ENCODE measurements at places on chromosomes 4 and X.

DNA sequence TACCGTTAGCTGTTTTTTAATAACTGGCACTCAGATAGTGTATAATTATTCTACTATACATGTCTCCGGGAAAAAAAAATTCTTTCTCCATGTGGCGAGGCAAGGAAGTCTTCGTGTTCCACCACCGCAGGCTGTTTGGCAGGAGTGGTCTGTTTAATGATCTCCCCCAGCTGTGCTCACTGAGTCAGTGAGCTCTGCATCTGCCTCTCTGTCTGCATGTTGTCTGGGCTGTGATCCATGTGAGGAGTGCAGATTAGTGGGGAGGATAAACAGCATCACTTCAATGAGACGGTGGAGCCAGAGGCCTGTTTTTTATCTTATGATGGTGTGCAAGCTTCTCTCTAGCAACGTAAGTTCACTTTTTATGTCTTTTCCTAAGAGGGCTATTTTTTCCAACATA lies 69.8 kb downstream of the RPS3A start:
- no peak for DNase-seq

DNA sequence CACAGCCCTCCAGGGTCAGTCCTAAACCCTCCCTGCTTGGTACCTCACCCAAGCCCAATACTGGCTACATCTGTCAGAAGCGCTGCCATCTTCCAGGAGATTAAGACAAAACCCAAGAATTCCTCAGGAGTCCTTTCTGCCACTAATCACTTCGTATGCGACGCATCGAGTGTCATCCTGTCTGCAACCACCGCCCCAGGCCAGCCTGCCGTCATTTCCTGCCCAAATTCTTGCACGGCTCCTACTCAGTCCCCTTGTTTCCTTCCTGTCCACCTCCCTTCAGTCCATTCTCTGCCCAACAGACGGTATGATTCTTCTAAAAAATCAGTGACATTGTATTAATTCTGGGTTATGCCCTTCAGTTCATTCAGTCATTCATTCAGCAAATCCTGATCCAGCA lies 113.6 kb downstream of the NFKB1 start:
- peak; percentile 52 for DNase-seq

DNA sequence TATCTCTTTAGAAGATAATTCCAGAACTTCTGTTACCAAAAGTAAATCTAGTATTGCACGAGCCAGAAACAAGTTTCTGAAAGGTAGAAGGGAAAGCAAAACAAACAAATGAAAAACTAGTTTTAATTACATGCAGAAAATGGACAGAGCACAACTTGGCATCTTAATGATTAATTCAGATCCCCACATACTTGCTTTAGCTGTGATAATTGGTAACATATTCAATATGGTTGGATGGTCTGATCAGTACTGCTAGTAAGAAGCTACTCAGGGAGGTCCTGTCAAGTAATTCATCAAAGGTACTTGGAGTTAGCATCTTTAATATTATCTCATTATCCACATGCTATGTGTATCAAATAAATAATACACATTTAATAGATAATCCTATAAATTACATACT lies 204.3 kb downstream of the TRAM1L1 start:
- no peak for DNase-seq

- no peak for DNase-seq
Observed at GRCh38 chrX:51795136-51795535, 51.9 kb downstream of the GSPT2 start.

GRCh38 chrX:154791467-154791866 lies 13.8 kb downstream of the MPP1 start:
- DNase-seq = no peak

DNA sequence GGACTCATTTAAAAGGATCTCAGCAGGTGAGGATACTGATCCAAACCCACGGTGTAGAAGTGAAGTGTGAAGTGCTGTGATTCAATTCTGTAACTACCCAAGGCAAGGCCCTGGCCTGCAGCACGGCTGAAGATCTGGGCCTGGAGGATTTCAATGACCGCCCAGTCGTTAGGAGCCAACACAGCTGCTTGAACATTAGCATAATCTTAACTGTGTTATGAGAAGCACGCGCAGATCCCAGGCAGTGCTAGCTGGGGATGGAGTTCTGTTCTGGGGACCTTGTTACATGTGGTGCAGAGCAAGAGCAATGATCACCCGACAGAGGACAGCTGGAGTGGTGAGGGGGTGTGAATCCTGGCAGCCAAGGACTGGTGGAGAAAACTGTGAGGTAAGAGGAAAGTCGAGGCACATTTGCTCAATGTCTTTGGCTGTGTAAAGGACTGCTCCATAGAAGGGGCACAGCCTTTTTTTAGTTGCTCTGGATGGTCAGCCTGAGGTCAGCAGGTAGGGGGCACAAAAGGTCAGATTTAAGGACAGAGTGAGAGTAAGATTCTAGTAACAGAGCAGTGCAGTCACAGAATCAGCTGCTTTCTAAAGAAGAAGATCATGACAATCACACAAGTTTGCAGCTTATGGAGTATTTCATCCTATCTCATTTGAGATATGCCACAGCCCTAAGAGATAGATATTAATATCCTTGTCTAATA lies 181.8 kb downstream of the DCLK2 start:
- no peak for DNase-seq

DNA sequence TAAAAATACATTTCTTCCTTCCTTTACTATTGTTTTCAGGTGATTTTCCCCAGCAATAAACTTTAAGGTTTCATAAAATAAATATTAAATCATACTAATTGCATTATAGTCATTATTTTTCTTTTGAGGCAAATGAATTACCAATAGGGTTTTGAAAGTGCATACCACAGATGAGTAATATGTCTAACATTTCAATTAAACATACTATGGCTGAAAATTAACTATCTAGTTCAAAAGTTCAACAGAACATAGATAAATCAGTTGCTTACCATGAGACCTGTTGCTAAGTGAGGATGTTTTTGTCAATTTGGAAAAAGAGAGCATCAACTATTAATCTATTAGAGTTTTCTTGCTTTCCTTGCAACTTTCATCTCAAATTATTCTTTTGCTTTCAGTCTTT lies 35.0 kb downstream of the NPY5R start:
- no peak for DNase-seq

DNA sequence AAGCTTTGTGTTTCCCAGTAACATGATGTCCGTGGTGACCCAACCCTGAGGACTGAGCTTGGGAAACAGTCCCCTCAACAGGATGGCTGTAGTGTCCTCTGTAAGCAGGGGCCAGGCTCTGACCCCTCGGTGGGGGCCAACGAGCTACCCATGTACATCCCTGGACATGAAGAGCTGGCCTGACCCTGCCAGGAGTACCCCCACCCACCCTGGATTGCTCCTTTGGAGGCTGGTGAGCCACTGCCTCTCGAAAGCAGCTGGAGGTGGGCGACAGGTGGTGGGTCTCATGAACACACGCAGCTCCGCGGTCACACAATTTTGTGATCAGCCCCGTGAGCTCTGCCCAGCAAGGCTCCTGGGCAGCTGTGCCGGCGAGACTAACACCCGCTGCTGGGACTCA lies 33.5 kb downstream of the NSG1 start:
- no peak for DNase-seq

GRCh38 chrX:9204560-9204959 lies 170.6 kb upstream of the FAM9B start:
- no peak for DNase-seq

DNA sequence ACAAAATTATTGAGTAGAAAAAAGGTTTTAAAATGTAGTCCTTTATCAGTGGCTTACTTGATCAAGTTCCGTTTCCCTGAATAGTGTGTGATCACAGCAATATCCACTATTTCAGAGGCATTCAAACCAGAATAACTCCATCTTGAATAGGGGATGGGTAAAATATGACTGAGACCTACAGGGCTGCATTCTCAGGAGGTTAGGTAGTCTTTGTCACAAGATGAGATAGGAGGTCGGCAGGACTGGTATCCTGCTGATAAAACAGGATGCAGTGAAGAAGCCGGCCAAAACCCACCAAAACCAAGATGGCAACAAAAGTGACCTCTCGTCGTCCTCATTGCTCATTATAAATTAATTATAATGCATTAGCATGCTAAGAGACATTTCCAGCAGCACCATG lies 24.7 kb downstream of the TSPAN6 start:
- no peak for DNase-seq

- DNase-seq = no peak
Observed at GRCh38 chrX:101408532-101408841, 465 bp downstream of the HNRNPH2 start.

GRCh38 chr4:188984518-188984917 lies 845.3 kb downstream of the TRIML1 start:
- DNase-seq = no peak

DNA sequence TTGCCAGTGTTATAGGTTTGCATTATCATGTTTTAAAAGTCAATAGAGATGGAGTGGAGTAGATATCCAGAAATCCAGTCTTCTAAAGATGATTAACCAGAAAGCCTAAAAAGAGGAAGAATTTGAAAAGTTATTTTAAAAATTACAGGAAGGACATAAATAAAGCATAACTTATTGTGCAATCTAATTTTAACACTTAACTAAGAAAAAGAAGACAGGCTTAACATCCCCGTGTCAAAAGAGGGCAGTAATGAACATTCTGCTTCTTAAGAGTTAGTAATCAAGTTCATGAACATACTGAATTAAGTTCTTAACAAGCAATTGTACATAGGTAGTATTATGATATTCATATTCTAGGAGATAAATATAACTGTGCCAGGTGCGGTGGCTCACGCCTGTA lies 39.3 kb downstream of the ELF2 start:
- DNase-seq = no peak

DNA sequence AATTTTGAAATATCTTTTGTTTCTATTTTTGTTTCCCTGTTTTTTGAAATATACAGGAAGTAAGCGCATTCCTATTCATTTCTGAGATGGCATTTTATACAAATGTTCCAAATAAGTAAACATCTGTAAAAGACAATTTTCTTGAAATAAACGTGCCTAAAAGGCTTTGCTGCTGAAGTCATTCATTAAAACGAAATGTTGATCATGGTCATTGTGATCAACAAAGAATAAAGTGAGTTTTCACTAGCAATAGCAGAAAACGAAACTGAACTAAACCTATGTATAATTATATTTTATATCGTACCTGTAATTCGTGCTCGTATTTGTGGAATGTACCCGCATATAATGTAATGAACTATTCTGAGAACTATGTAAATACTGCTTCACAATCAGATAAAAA lies 221.2 kb downstream of the MGST2 start:
- DNase-seq = no peak

GRCh38 chr4:105196523-105197145 lies 50.0 kb downstream of the TET2 start:
- DNase-seq = no peak

DNA sequence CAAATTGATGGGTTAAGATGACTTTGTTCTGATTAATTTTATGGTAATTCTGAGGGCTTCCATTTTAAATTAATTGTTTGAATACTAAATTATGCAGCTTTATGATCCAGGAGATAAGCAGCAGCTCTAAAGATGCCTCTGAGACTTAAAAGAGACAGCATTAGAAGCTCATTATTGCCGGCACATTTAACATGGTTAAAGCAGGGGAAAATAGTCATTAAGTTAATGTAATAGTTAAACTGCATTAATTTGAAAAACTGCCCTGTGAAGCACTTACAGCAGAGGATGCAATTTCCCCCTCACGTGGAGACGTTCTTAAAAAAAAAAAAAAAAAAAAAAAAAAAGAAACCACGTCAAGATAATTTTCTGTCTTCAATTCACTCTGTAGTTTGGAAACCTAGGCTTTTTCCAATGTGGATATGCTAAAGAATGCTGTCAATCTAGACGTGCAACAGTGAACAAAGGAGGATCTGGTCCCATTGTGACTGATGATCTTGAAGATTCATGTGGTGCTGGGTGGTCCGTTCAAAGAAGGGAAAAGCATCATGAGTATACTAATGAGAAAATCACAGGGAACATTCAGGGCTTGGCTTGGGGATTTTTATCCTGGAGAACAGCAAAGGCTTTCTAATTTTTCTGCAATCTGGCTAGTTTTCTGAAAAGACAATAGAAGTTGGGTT lies 440.6 kb upstream of the HS3ST1 start:
- DNase-seq = no peak

DNA sequence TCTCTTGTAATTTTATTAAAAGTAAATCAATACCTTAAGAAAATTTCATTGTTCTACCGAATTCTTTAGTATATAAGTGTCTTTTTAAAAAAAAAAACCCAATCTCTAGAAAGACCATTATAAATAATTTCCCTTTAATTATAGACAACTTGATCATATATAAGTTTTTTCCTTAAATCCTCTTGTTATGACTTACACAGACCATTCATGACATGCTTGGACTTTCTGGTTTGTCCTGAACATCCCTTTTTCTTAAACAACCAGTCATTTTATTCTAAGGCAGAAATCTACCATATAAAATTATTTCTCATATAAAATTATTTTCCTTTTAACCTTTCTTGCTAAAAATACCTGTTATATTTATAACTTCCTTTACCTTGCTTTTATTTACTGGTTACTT lies 15.4 kb upstream of the FHDC1 start:
- DNase-seq = no peak

GRCh38 chr4:1053080-1053661 lies 41.7 kb downstream of the FGFRL1 start:
- DNase-seq = no peak

- no peak for DNase-seq
Observed at GRCh38 chr4:138413273-138413672, 171.1 kb upstream of the SLC7A11 start.

DNA sequence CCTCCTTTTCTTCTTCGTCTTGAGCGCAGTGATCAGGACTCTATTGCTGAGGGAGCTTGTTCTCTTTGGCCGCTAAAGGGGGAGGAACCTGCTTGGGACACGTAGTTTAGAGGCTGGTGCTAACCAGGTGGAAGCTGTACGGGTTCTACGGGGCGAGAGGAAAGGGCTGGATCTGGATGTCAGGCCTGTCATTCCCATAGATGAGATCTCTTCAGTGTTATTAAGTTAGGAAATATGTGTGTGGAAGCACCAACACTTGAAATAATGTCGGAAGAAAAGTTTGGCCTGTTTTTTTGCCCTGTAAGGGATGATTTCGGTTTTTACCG lies 643 bp downstream of the SRP72 start:
- peak; percentile 35 for DNase-seq

- no peak for DNase-seq
Observed at GRCh38 chr4:26384380-26385057, 63.7 kb downstream of the RBPJ start.

GRCh38 chr4:94516999-94517398 lies 65.3 kb downstream of the PDLIM5 start:
- no peak for DNase-seq

- DNase-seq = no peak
Observed at GRCh38 chr4:75180790-75181776, 248.2 kb downstream of the PARM1 start.

GRCh38 chrX:123731987-123732669 lies 724 bp downstream of the THOC2 start:
- peak; percentile 3 for DNase-seq

DNA sequence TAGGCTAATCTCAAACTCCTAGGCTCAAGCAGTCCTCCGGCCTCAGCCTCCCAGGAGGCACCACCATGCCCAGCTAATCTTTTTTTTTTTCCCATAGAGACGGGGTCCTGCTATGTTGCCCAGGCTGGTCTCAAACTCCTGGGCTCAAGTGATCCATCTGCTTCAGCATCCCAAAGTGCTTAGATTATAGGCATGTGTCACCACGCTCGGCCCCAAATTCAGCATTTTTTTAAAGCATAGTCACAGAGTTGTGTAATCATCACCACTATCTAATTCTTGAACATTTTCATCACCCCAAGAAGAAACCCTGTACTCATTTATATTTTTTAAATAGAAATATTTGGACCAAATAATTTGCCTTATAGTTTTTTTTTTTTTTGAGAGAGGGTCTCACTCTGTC lies 10.3 kb downstream of the CENPI start:
- DNase-seq = no peak

- DNase-seq = no peak
Observed at GRCh38 chr4:108543359-108543968, 76.9 kb upstream of the RPL34 start.

GRCh38 chr4:129098531-129099001 lies 2.6 kb downstream of the C4orf33 start:
- no peak for DNase-seq

Data from CD4-positive, alpha-beta T cell treated with Interleukin-6 for 4 hours (primary cell).